ENCODE measurements at places on chromosomes 12 and 14.
A peak's percentile ranks its signal among the peaks of the same experiment; 100 is the strongest.

DNA sequence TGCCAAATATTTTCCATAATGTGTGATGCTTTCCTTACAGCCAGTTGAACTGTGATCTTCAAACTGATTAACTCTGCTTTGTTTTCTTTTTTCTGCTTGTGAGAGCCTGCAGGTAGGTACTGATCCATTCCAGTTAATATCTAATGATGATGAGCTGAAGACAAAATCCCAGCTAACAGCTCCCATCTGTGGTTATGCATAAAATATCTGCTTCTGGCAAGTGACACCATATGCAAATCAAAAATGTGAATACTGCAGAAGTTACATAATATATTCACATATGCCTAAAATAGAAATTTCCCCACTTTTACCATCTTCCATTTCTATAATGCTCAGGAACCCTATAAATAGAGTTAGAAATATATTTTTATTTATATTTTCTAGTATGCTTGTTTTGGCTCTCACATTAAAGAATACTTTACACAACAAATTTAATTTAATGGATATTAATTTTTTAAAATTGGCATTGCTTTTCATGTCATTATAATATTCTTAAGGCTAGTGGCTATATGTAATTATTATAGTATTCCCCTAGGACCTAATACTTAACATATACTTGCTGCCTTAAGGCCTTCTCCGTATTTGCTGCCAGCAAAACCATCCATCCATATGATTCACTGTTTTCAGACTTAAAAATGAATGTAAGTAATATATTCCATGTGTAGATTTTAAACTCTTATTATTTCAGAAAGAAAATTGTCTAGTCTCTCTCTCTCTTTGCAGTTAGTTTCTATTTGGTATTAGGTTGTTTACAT lies 83.8 kb downstream of the CCER1 start:
- DNase-seq = no peak

DNA sequence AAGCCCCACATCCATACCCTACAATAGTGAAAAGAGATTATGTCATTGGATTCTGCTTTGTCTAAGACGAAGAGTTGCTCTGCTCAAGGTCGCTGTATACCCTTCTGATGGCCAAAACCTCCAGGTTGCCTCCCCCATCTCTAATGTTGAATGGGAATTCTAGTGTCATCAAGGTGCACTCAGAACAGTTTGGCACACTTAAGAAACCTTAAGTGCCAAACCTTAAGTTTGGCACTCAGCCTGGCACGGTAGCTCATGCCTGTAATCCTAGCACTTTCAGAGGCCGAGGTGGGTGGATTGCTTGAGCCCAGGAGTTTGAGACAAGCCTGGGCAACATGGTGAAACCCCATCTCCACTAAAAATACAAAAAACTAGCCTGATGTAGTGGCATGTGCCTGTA lies 1245.6 kb upstream of the SEL1L start:
- DNase-seq = no peak

- DNase-seq = no peak
Measured at GRCh38 chr14:69101331-69101826, 51.5 kb downstream of the DCAF5 start.

- no peak for DNase-seq
Measured at GRCh38 chr12:58787021-58787760, 133.1 kb downstream of the LRIG3 start.

DNA sequence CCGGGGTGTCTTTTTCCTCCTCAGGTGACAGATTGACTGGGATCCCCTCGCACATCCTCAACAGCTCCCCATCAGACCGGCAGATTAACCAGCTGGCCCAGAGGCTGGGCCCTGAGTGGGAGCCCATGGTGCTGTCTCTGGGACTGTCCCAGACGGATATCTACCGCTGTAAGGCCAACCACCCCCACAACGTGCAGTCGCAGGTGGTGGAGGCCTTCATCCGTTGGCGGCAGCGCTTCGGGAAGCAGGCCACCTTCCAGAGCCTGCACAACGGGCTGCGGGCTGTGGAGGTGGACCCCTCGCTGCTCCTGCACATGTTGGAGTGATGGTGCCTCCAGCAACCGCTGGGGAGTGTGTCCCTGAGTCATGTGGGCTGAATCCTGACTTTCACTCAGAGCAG lies 172.8 kb downstream of the CRADD start:
- DNase-seq = no peak

DNA sequence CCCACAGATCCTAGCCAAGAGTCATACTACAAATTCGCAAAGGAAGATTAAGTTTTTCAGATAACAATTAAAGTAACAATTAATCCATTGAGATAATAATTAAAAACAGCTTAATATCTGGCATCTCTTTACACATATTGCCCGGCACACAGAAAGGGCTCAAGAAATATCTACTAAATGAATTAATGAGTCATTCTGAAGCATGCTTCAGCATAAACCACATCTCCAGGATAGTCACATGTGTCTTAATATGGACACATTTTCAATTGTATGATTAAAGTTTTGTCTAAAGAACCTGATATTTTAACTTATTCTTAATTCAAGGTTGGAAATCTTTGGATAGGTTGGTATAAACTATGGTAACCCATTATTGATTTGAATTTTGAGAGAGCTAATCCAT lies 9.6 kb downstream of the ITPR2 start:
- DNase-seq = no peak

DNA sequence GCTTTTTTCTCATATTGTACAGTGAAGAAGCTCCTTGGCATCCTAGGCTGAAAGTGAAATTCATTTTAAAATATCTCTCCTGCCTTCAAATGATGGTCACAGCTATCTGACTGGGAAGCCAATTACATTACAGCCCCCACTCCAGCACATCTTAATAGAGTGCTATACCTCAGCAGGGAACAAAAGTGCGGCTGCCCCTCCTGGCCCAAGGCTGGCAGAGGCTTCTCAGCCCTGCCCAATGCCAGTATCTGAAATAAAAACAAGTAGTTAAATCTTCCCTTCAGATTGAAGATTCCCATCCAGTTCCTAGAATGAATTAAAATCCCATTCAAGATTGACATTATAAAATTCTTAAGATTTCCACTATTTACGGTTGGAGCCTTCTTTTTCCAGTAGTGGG lies 54.9 kb upstream of the GNG2 start:
- no peak for DNase-seq

DNA sequence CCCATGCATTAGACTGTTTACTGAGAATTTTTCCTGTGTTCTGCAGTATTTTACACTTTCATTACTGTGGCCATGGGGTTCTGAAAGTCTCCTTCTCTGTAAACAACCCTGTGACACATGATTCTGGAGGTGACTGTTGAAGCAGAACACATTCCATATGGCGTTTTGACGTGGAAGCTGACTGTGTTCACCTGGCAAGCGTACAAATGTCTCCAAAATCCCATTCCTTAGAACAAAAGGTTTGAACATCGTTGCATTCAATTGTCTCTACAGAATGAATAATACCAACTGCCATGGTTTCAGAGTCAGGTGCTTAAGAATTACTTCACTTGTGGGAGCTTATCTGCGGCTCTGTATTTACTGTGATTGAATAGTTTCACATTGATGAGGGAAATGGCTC lies 485.6 kb upstream of the TMEM132C start:
- DNase-seq = no peak

DNA sequence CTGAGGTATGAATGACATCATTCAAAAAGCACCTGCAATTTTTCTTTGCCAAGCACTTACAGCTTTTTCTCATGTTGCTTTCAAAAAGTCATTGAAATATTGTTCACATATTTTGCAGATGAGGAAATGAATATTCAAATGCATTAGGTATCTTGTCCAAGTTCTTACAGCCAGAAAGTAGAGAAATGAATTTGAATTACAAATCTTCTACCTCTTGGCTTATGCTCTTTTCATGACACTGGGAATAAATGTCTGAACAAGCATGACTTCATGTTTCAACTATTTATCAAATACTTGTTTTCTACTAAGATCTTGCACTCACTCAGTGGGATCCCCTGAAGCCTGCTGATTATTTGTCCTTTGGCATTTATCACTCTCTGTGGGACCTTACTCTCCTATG lies 267.2 kb upstream of the BTG1 start:
- no peak for DNase-seq

- no peak for DNase-seq
Measured at GRCh38 chr12:27220055-27220987, 23.8 kb upstream of the STK38L start.

- DNase-seq = no peak
Measured at GRCh38 chr14:95518045-95518751, 1.7 kb upstream of the SYNE3 start.

- no peak for DNase-seq
Measured at GRCh38 chr12:57162553-57163125, 15.2 kb upstream of the LRP1-AS start.

- DNase-seq = no peak
Measured at GRCh38 chr14:100538351-100539002, 48.7 kb downstream of the BEGAIN start.

GRCh38 chr12:106311139-106311538 lies 8.6 kb downstream of the TCP11L2 start:
- DNase-seq = no peak

- no peak for DNase-seq
Measured at GRCh38 chr12:77766224-77766623, 64.5 kb upstream of the NAV3 start.

- DNase-seq = no peak
Measured at GRCh38 chr12:12726555-12727093, 9.5 kb downstream of the CDKN1B start.

GRCh38 chr14:24068711-24069410 lies 2.5 kb upstream of the CPNE6 start:
- DNase-seq = no peak

GRCh38 chr14:96398432-96398831 lies 6.5 kb downstream of the AK7 start:
- DNase-seq = no peak

- no peak for DNase-seq
Measured at GRCh38 chr12:67826946-67827720, 162.1 kb upstream of the IFNG-AS1 start.

- DNase-seq = no peak
Measured at GRCh38 chr12:497501-498160, 37.9 kb downstream of the B4GALNT3 start.

GRCh38 chr12:74647256-74647655 lies 109.6 kb downstream of the ATXN7L3B start:
- no peak for DNase-seq

- no peak for DNase-seq
Measured at GRCh38 chr12:120474616-120474960, 5.0 kb upstream of the SRSF9 start.

DNA sequence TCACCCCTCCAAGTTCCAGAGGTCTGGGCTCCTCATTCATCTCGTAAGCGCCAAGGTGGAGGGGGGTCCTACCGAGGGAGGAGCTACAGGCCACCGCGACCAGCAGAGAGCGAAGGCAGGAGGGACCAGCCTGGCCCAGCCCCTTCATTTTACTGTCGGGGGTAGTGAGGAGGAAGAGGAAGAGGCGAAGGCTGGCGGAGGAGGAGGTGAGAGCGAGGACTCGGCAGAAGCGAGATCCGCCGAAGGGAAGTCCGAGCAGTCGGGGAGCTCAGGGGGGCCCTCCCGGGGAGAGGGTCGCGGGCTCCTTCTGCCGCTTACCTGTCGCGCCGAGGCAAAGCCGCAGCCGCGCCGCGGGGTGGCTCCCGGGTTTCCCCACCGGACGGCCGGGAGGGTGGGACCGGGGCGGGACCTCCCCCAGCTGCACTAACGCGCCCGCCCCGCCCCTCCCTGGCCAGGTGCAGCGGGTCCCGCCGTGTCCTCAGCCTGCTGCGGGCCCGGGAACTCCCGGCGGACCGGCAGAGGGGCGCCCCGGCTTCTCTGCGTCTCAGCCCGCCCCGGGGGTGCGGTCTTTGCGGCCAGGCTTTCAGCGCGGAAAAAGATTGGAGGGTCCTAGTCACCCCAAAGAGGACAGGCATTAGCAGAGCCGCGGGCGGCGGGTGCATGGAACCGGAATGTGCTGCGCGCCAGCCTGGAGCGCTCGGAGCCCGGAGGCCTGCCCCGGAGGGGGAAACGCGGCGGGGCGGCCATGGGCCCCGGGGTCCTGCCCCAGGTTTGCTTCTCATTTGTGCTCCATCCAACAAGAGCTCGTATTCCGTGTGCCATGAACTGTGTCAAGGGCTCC lies at the start of gene GALNT6:
Gene GALNT6, minus strand, starts transcription at position 124 of the 841 bp plus-strand sequence. CDS start 11,625 bp downstream, outside the sequence.
- peak; percentile 50 for DNase-seq

- DNase-seq = peak; percentile 77
Measured at GRCh38 chr14:106417224-106418049, 891.1 kb downstream of the TMEM121 start.

DNA sequence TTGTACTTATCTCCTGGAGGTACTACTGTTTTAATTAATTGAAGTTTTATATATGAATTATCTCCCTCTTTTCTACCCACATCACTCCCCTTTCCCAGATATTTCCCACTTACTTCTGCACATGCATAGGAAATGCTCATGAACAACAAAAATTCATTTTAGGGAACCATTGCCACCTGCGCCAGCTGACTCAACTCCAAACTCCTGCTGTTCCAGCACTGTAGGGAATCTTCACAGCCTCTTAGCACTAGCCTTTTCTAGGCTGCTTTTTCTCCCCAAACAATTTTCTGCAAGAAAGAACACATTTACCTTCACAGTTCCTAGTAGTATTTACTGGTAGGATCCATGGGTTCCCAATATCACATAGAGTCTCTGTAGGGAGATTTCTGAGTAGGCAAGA lies 268.4 kb downstream of the LRFN5 start:
- DNase-seq = no peak

GRCh38 chr12:58750484-58750883 lies 169.8 kb downstream of the LRIG3 start:
- DNase-seq = no peak

DNA sequence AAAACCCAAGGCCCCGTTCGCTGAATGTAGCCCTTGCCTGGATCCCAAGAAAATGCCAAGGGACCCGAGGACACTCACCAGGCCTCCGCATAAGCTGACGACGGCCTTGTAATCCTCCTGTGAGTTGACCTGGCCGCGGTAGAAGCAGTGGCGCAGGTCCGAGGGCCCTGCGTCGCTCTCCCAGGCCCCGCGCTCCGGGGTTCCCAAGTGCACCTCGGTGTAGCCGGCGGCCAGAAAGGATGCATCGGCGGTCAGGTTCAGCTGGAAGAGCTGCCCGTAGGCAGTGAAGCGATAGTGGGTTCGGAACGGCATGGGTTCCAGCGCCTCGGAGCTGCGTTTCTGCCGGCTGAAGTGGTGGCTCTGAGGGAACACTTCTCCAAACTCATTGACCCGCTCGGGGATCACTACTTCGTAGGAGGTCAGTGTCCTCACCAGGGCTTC lies 1.2 kb downstream of the ADAMTS20 start:
- DNase-seq = no peak

DNA sequence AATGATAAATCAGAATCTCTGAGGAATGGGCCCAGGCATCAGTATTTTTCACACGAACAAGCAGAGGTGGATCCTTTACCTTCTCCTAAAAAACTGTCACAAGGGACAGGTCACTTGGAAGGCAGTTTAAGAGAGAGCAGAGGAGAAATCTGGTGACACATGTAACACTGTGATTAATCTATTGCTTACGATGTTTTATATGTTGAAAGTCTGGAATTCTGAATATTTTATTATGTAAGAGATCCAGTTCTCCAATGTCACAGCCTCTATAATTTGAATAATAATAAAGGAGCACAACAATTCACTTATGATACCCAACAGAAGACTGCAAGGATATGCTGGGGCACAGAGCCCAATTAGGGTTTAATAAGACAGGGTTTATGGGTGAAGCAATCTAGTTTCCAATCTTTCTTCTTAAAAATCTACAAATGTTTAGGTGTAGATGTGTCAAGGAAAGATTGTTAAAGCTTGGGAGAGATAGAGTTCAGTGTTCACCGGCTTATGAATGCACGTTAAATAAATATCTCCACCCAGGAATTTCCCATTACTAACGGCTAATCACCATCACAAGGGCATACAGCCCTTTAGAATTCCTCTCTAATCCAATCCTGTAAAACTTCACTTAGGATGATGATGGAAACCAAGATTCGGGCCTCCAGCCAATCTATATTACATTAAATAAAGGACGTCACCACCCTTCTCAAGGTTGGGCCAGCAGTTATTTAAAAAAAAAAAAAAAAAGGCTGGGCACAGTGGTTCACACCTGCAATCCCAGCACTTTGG lies 23.4 kb downstream of the DUSP16 start:
- no peak for DNase-seq

Data from activated CD8-positive, alpha-beta memory T cell treated with anti-CD3 and anti-CD28 coated beads for 48 hours (primary cell).